ENCODE measurements at places on chromosomes 2 and 18.

GRCh38 chr2:119202610-119203310 lies 20.9 kb upstream of the STEAP3 start:
- DNase-seq: no peak

GRCh38 chr18:56148373-56148772 lies 490.0 kb downstream of the TXNL1 start:
- no peak for DNase-seq

DNA sequence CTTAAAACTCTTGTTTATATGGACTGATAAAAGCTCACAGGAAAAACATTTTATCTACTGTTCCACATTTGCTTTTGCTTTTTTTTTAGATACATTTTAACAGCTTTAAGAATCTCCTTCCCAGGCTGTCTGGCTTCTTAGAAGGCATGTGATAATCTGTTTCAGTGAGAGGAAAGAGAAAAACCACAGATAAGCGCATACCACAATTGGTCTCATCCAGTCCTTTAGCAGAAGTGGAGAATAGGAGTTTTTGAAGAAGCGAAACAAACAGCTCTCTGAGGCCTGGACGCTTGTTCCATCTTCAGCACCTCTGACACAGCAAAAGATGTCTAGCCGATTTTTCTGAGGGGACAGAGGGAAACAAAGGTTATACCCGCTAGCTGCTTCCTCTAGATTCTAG lies 37.6 kb downstream of the RMC1 start:
- no peak for DNase-seq

DNA sequence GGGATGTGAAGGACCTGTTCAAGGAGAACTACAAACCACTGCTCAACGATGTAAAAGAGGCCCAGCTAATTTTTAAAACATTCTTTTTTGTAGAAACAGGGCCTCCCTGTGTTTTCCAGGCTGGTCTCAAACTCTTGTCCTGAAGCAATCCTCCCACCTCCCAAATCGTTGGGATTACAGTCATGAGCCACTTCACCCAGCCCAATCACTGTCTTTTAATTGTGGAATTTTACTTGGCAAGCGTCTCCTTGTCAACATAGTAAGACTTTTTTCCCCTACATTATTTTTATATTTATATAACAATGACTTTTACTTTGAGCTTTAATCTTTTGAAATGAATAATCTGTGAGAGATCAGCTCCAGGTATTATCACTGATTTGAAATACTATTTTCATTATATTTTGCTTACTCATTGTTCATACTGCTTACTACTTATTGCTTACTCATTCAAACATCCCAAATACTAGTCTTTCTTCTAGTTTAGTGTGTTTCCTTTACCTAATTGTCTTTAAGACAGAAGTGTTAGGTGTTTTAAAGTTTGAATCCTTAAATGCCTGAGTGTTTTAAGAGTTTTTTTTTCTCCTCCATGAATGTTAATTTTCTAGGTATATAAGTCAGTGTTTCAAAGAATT lies 48.9 kb downstream of the PTPN4 start:
- DNase-seq: no peak

GRCh38 chr2:48435909-48436308 lies 94.0 kb upstream of the STON1 start:
- no peak for DNase-seq

GRCh38 chr2:159029936-159030335 lies 61.5 kb downstream of the TANC1 start:
- DNase-seq: no peak

DNA sequence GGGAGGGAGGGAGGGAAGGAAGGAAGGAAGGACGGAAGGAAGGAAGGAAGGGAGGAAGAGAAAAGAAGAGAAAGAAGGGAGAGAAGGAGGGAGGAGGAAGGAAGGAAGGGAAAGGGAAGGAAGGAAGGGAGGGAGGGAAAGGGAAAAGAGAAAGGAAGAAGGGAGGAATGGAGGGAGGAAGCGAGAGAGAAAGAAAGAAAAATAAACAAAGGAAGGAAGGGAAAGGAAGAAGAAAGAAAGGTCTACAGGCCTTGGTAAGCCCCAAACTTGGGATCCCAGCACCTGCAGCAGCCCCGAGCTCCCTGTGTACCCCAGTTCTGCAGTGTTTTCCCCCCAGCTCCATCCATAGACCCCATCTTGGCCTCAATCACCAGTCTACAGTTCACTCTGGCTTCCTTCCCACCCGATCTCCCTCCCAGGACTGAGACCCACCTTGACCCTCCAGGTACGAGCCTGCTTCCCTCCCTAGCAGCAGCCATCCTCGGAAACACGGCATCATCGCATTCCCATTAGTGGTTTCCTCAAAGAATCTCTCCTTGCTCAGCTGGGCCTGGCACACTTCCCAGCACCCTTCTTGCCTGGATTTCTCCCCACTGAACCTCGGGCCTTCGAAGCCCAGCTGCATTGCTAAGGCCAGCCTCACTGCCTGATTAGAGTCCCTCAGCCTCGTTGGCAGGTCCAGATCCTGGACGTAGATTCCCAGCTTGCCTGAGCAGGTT lies 46.1 kb upstream of the SH3BP4 start:
- no peak for DNase-seq

DNA sequence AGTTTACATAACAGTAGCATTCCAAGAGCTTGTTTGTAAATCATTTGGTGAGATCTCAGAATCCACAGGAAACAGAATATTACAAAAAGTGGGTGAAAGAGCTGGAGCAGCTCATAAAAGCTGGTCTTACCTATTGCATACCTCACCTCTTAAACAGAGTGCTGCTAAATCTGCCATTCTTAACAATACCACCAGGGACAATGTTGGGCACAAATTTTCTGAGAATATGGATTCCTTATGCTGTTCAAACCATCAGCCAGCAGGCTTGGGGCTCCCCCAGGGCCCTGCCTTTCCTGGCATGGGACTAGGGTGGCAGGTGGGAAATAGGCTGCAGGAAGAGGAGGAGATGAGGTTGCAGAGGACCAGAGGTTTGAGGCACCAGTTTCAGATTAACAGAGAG lies 55.6 kb downstream of the TGFA start:
- DNase-seq: no peak

GRCh38 chr18:50183556-50183955 lies 11.4 kb downstream of the MYO5B start:
- DNase-seq: no peak

DNA sequence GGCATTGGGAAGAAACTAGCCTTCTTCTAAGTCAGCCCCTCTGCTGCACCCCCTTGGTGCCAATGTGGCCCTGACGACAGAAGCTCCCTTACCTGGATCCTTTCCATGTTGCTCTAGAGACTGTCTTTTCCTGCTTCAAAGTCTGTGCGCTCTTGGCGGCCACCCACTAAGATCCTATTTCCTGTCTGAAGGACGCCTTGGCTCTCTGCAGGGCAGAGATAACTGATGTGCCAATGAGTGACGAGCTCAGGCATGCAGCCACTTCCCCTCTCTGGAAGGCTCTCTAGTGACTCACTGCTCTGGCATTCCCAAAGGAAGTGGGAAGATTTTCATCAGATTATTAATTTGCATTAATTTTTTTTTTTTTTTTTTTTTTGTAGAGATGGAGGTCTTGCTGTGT lies 273.5 kb downstream of the CDH20 start:
- no peak for DNase-seq

GRCh38 chr18:30991397-30991796 lies 51.1 kb downstream of the DSC3 start:
- no peak for DNase-seq

GRCh38 chr18:23690505-23691068 lies 1.3 kb downstream of the LAMA3 start:
- DNase-seq: no peak

- no peak for DNase-seq
Measured at GRCh38 chr2:239399921-239400595, 762 bp downstream of the HDAC4 start.

- no peak for DNase-seq
Measured at GRCh38 chr2:122451040-122451439, 695.6 kb downstream of the TSN start.

DNA sequence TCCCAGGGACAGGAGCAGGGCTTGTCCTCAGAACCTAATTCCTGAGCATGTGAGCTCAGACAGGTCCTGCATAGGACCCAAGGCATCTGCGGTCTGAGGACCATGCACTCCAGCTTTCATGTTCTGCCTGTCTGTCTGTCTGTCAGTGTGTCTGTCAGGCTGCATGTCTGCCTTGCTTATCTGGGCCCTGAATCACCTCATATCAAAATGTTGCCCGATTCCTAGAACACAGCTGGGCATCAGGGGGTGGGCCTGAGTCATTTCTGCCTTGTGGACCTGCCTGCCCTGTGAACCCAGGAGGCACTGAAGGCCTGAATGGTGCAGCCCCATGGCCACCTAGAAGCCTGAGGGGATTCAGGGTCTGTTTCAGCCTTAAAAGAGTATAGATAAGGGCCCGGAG lies 22.1 kb downstream of the INHBB start:
- DNase-seq: no peak

GRCh38 chr2:232395586-232395985 lies 11.1 kb upstream of the ALPG start:
- no peak for DNase-seq

DNA sequence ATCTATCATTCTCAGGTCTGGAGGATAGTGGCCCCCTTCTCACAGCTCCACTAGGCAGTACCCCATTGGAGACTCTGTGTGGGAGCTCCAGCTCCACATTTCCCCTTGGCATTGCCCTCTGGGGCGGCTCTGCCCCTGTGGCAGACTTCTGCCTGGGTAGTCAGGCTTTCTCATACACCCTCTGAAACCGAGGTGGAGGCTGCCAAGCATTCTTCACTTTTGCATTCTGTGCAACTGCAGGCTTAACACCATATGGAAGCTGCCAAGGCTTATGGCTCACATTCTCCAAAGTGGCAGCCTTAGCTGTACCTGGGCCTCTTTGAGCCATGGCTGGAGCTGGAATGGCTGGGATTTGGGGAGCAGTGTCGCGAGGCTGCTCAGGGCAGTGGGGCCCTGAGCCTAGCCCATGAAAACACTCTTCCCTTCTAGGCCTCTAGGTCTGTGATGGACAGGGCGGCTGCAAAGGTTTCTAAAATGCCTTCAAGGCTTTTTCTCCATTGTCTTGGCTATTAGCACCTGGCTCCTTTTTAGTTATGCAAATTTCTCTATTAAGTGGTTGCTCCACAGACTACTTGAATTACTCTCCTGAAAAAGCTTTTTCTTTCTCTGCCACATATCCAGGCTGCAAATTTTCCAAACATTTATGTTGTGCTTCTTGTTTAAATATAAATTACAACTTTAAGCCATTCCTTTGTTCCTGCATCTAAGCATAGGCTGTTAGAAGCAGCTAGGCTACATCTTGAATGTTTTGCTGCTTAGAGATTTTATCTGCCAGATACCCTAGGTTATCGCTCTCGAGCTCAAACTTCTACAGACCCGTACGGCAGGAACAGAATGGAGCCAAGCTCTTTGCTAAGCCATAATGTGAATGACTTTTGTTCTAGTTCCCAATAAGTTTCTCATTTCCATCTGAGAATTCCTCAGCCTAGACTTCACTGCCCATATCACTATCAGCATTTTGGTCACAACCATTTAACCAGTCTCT lies 206.5 kb downstream of the CPS1 start:
- DNase-seq: no peak

GRCh38 chr2:193496786-193497185 lies 1302.1 kb upstream of the TMEFF2 start:
- no peak for DNase-seq

All from stimulated activated CD4-positive, alpha-beta T cell treated with anti-CD3 and anti-CD28 coated beads, Interleukin-15, amount 100 ng/mL, for 1 hour (primary cell).